ENCODE measurements at places on chromosomes 5 and 9. TPM values are rescaled to one million over a fixed set of nuclear protein-coding genes. Genes with fewer than 3 reads are reported as not detected.

DNA sequence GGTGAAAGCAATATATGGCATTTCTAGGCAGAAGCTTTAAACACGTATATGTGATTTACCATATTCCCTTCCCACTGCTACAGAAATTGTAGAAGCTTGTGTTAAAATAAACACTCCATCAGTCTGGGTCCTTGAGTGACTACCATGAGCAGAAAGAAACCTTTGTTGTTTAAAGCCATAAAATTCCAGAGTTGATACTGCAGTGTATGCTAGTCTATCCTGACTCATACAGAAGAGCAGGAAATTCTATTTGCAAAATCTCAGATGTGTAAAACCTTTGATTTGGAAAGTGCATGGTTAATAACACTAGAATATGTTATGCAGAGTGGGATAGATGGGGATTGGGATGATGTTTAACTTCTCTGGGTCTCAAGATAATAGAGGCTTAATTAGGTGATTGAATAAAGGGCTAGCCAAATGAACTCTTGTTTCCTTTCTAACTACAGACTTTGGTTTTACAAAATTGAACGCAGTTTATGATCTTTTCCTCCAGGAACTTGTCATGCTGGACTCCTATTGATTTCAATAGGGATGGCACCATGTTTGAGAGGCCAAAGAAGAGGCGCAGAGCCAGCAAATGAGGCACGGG lies 282.7 kb upstream of the VLDLR start:
- DNase-seq: no peak

DNA sequence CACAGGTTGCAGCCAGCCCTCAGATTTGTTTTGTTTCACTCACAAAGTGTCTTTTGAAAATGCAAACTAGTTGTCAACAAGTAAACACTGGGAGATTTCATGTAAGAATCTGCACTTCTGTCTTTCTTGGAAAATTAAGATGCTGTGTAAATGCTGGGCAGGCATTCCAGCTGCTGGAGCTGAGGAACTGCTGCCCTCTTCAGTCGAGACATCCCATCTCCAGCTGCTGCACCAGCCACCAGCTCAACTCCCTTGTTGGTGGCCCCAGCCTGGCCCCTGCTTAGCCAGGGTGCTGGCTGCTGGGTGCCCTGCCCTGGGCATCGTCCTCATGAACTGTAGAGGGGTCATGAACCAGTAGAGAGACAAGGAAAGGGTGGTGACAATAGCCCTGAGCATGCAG lies 33.1 kb upstream of the AFAP1L1 start:
- no peak for DNase-seq

PCDHGB1 gene
- total RNA-seq: 4.3 TPM

- DNase-seq: no peak
Measured at GRCh38 chr5:131068893-131069643, 96.0 kb downstream of the HINT1 start.

DNA sequence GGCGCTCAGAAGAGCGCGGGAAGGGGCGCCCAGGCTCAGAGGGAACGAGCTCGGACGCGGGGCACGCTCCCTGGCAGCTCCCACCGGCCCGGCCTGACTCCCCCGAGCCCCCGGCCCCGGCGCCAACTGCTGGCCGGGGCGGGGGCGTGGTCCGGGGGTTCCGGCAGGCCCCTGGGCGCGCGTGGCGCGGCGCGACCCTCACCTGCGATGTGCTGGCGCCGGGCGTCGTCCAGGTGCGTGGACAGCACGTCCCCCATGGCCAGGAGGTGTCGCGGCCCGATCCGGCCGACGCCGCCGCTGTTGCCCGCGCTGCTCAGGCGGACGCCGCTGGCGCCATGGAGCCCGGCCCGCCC lies 43.5 kb upstream of the STXBP1 start:
- DNase-seq: no peak

TAF11L14 gene
- total RNA-seq: not detected

- DNase-seq: no peak
Measured at GRCh38 chr9:83388346-83388745, 149.9 kb downstream of the FRMD3 start.

KCNMB1 gene
- total RNA-seq: not detected

SLC6A3 gene
- total RNA-seq: 0.32 TPM

- peak; percentile 96 for DNase-seq
Measured at GRCh38 chr9:35675732-35676392, 2.1 kb downstream of the CA9 start.

DNA sequence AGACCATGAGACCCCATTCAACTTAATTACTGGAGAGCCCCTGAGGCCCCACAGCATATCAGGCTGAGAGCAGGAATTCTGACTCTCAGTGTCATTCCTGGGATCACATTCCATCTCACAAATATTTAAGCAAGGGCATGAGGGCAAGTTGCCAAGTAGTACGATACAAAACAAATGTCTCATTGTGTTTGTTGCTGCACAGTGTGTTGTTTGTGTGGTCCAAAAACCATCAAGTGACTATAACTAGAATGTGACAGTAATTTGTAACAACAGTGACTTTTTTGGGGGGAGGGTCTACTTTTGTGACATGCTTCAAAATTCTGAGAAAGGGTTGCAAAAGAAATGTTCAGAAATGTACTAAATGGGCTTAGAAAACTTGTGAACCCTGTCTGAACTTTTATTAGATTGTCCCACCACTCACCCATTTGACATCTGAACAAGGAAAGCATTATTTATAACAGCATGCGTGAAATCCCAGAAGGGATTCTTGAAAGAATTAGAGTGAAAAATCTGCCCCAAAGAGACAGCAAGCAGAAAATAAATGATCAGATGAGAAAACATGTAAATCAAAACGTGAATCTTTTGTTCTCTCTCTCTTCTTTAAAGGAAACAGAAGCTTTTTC lies 347.0 kb downstream of the NTRK2 start:
- no peak for DNase-seq

DNA sequence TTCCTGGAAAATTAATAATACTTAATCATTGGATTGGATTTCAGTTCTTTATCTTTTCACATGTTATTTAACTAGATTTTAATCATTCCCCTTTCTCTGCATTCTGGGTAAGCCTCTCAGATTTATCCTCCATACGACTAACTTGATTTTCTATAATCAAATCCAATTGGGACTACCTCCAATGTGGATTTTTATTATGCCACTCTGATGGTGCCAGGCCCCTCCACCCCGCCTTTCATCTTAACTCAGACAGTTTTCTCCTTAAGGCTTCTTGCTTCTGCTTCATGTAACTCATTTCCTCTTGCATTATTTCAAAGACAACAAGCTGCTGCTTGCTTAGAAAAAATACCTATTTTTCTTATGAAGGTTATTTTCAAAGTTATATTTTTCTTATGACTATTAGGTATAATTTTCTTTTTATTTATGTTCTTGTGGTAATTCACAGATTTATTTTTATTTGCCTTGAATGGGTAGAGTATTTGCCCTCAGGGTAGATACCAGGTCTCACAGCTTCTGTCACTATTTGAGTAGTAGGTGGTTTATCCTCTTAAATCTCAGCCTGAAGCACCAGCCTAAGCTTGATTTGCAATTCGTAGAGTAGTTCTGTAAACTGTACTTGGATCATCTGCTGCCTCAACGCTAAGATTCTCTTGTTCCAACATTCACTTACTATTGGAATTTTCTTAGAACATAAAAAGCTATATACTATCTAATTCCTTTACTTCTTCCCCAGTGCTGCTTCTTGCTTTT lies 659.0 kb upstream of the ARRDC3 start:
- no peak for DNase-seq

- DNase-seq: peak; percentile 44
Measured at GRCh38 chr5:11619339-11620024, 284.8 kb downstream of the CTNND2 start.

DNA sequence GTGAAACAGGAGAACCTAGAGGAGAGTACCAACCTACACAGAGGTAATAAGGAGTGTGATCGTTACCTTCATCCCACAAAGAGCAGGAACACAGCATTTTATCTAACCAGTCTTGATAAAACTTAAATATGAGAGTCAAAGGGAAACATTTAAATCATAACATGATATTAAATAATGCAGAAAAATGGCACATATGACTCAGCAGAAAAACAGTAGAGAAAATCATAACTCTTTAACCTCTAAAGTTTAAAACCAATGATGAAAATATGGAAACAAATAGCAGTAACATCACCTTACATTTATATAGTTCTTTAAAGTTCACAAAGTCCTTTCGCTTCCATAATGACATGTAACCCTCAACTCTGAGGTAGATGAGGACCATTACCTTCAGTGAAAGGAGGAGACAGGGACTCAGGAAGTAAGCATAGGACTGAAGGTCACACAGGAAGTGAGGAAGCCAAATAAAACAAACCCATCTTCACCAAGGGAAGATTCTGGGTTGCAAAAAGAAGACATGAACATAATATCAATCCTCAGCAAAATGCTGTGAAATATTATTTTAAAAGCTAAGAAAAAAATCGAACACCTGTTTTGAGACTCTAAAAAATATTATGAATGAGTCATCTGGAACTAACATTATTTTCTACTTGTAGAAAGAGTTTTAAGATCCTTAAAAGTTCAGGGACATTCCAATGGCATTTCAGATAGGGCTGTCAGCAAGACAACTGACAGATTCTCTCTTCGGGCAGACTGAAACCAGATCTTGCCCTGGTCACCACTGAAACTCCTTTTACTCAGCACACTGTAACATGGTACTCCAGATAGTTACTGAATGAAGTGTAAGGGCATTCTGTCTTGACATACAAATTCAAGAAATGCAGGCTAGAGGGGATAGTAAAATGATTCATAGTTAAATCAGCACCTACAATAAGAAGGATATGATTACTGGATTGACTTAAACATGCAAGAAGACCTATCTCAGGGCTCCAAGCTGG lies 148.5 kb downstream of the EPB41L4A start:
- DNase-seq: no peak

DNA sequence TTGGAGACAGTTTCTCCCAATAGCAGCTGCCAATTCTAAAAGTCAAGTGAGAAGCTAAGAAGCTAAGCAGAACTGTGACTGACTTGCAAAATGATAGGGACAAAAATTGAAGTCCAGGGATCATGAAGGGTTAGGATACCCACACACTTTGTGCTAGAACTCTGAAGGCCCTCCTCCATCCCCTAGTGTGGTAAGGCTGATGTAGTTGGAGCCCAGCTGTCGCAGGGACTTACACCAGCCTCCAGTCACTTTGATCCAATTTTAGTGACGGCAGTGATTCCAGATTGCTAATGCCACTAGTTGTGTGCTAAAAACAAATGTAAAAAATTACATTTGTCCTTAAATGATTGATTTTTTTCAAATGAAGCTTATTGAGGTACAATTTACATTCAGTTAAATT lies 742.7 kb upstream of the ZNF608 start:
- DNase-seq: no peak

DNA sequence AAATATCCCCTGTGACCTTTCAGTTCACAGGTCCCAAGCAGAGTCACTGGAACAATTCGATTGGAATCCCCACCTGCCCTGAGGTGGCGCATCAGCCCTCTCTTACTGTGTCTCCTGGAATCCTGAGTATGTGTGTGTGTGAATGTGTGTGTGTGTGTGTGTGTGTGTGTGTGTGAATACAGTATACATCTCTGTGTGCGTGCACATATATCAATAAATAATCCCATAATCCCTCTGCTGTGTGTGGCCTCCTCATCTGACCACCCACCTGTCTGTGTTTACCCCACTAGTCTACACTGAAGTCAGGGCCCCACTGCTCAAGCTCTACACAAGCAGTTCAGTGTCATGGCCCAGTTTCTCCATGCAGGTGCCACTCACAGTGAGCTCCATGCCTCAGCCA lies 187.4 kb downstream of the ERCC6L2 start:
- DNase-seq: no peak

DNA sequence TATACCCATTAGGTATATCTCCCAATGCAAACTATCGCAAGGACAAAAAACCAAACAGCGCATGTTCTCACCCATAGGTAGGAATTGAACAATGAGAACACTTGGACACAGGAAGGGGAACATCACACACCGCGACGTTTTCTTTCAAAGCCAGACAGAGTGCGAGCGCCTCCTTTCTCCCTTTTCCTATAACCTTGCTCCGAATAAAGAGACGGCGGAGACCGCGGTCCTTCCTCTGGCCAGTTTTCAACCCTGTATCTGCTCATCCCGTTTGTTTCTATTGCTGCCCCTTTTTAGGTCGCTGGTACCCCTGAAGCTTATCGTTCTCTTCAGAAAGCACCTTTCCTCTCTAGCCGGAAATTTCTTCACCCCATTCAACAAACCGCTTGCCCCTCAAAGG lies 1.3 kb downstream of the LVRN start:
- peak; percentile 33 for DNase-seq

HTR4 gene
- not detected for total RNA-seq

MED7 gene
- 32.5 TPM for total RNA-seq

GRCh38 chr5:131630208-131630962 lies 4.6 kb downstream of the RAPGEF6 start:
- DNase-seq: no peak

GRCh38 chr9:127628758-127629467 lies 16.8 kb downstream of the STXBP1 start:
- DNase-seq: no peak
